K562 (cell line): ENCODE measurements at places on chromosomes 1 and 21. TPM values are rescaled to one million over a fixed set of nuclear protein-coding genes. Genes with fewer than 3 reads are reported as not detected.

The OR2L5 gene
- total RNA-seq, result not detected in 2 replicates

DNA sequence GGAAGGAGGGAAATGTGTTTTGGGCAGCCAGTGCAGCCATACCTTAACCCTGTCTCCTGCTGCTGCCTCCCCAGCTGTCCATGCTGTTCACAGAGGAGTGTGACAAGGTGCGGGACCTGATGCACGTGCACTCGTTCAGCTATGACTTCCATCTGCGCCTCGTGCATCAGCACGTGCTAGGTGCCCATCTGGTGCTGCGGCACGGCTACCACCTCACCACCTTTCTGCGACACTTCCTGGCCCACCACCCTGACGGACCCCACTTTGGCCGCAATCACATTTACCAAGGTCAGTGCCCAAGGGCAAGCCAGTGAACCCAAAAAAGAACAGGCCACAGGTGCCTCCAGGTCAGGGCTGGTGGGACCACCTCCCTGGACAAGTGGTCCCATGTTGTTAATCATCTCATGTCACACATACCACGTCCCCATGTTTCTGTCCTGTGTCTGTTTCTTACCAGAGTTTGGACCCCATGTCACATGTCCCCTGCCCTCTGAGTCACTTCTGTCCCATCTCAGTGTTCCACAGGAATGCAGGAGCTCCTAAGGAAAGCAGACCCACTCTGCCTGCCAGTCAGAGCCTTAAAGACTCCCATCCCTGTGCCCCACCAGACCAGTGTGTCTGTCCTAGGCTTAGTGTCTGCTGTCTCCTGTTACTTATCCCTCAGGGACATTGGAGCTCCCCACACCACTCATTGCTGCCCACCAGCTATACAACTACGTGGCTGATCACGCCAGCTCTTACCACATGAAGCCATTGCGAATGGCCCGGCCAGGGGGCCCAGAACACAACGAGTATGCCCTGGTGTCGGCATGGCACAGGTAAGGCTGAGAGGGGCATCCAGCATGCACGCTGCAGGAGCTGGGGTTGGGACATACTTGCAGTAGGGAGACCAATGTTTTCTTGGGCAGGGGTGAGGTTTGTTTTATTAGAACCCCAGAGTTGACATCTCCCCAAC, 6.6 kb downstream of the HYI start:
- DNase-seq, result no peak

GRCh38 chr1:116569776-116570357, 959 bp downstream of the CD58 start:
- peak; percentile 80 for DNase-seq

The ACTL8 gene
- total RNA-seq, result 2.1 and 2.7 TPM in 2 replicates

The EFNA3 gene
- total RNA-seq, result 6.2 and 7.1 TPM in 2 replicates

GRCh38 chr1:76303340-76303717, 228.8 kb downstream of the ST6GALNAC3 start:
- no peak for DNase-seq

The AKR7A3 gene
- 0.91 and 1.2 TPM in 2 replicates for total RNA-seq

- DNase-seq, result no peak
Observed at GRCh38 chr1:92882819-92883218, 51.0 kb downstream of the RPL5 start.

DNA sequence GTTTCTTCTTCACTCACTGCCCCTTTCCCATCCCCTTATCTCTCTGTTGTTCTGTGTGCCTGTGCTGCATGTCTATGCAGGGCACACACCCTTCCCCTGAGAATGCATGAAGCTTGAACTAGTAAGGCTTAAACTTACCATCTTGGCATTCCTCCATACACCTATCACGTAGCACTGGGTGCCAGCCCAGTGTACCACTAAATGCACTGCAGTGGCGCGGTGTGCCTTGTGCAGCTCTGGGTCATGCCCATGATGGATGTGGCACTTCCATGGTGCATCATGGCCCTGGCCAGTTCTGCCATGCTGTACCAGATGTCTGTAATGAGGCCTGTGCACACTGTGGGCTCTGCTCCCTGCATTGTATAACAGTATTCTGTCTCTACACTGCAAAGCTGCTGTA, 10.7 kb downstream of the PTPRU start:
- no peak for DNase-seq

The PDPN gene
- total RNA-seq, result 0.11 and 0.25 TPM in 2 replicates

- no peak for DNase-seq
Observed at GRCh38 chr1:234710936-234711724, 101.2 kb upstream of the IRF2BP2 start.

DNA sequence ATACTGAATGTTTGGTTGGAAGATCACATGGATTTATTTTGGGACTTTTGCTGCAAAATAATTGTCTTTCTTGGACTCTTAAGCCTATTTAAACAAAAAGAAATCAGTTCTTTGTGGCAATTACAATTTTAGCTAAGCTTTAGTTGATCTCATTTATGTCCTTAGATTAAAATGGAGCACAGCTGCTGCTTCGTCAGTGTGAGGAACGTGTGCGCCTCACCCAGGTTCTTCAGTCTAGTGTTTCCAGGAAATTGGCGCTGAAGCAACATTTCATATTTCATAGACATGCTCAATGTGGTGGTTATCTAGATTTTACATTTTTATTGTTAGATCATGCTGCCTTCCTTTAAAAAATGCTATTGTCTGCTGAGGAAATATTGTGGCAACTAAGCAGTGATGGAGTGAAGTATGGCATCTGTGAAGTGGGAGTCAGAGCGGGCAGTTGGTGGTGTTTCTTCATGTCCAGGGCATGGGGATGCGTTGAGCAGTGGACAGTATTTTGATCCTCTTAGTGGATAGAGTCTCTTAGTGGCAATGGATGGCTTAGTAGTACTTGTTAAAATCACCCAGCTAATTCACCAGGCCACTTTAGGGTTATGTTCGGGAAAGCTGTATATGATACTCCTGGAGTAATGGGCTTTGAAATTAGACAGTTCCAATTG, 5.6 kb downstream of the DDI2 start:
- peak; percentile 31 for DNase-seq

- DNase-seq, result no peak
Observed at GRCh38 chr21:42401154-42401553, 2.5 kb upstream of the UBASH3A start.

The PRKCZ gene
- total RNA-seq, result 3.1 and 3.5 TPM in 2 replicates

DNA sequence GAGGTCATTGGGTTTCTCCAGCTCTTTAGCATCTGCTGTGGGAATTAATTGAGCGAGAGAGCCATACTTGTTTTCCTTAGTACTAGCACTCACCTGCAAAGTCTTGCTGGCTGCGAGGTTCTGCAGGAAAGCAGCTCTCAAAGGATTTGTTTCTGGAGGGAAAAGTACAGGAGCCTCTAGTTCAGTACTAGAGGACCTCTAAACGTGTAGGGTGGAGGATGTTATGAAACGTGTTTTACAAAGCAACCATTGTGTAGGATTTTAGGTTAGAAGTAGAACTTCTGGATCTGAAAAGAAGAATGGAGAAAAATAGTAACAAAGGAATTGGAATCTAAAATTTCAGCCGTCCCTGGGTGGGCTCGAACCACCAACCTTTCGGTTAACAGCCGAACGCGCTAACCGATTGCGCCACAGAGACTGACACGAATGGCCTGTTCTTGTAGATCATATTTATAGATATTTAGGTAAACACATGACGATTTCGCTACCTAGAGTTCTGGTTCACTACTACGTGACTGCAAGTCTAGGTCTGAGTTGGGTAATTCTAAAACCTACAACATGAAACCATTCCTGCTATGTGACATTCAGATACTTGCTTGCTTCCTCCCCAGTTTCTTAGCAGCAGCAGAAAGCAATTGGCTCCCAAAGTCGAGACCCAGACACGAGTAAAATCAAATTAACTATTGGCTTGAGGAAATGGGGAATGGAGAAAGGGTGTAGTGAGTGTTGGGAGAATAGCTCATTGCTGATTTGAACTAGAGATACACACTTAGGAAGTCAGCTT, 60.2 kb upstream of the CFAP126 start:
- peak; percentile 54 for DNase-seq

The SAMSN1 gene
- total RNA-seq, result 101 and 118 TPM in 2 replicates

The KCNK2 gene
- total RNA-seq, result 0.13 and 0.42 TPM in 2 replicates

The TNFRSF4 gene
- 0.44 and 0.47 TPM in 2 replicates for total RNA-seq

The ERRFI1 gene
- total RNA-seq, result 1.6 and 1.9 TPM in 2 replicates

DNA sequence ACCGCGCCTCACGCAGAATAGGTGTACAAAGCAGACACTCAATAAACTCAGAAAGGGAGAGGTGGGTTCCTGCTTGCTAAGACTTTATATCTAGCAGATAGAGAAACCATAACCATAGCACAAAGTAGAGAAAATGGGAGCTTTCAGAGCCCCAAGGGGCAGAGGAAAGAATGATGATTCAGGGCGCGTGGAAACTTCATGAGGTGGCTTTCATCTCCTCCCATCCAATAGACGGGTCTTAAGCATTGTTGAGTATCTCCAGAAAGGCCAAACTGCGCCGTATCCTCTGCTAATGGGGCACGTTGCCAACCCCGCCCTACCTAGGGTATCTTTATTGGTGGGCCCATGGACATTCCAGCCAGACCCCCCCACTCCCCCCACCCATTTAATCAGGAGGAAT, 778 bp upstream of the MIXL1 start:
- DNase-seq, result no peak

- no peak for DNase-seq
Observed at GRCh38 chr1:58885998-58886397, 102.2 kb upstream of the JUN start.

The ADGRB2 gene
- total RNA-seq, result 0.22 and 0.34 TPM in 2 replicates

The AGO4 gene
- total RNA-seq, result 6.8 and 8.5 TPM in 2 replicates

- DNase-seq, result no peak
Observed at GRCh38 chr1:43611950-43612349, 38.0 kb upstream of the KDM4A start.

GRCh38 chr1:22043198-22043769, 9.2 kb upstream of the CDC42 start:
- DNase-seq, result no peak

The CA6 gene
- total RNA-seq, result not detected in 2 replicates

DNA sequence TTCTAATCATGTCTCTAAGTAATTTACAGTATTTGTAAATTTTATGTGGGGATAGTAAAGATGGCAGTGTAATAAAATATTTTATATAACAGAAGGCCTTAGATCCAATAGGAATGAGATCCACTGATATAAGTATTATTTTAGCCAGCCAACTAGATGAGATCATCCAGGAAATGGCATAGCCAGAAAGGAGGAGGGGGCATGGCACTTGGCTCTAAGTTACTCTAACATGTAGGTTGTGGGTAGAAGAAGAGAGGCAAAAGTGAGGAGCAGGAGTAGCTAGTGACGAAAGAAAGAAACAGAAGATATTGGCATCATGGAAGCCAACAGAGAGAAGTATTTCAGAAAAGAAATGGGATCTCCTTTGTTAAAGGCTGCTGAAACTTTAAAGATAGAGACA, 426.1 kb downstream of the PTPRC start:
- DNase-seq, result no peak

DNA sequence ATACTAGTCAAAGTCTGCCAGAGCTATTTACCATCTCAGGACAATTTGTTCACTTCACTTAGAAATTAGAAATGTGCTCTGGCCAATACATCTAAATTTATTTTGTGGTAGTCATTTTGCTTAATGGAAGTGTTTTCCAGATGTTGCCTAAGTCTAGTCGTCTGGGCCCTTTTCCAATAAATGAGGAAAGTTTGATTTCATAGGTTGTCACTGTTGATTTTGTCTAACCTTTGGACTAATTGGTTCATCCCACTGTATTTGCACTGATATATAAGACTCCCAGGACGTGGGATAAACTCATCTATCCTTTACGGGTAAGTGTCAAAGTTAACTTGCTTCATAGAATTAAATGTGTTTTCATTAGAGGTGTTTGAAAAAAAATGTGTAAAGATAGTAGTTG, 79.1 kb downstream of the TPR start:
- no peak for DNase-seq

The PRR9 gene
- total RNA-seq, result 0.20 TPM in 1 of 2 replicates, not detected in the other

The KRTAP10-1 gene
- total RNA-seq, result not detected in 2 replicates

The SPRR5 gene
- total RNA-seq, result not detected in 2 replicates
